ENCODE measurements at places on chromosomes 11 and 22. TPM values are rescaled to one million over a fixed set of nuclear protein-coding genes. Genes with fewer than 3 reads are reported as not detected.

DNA sequence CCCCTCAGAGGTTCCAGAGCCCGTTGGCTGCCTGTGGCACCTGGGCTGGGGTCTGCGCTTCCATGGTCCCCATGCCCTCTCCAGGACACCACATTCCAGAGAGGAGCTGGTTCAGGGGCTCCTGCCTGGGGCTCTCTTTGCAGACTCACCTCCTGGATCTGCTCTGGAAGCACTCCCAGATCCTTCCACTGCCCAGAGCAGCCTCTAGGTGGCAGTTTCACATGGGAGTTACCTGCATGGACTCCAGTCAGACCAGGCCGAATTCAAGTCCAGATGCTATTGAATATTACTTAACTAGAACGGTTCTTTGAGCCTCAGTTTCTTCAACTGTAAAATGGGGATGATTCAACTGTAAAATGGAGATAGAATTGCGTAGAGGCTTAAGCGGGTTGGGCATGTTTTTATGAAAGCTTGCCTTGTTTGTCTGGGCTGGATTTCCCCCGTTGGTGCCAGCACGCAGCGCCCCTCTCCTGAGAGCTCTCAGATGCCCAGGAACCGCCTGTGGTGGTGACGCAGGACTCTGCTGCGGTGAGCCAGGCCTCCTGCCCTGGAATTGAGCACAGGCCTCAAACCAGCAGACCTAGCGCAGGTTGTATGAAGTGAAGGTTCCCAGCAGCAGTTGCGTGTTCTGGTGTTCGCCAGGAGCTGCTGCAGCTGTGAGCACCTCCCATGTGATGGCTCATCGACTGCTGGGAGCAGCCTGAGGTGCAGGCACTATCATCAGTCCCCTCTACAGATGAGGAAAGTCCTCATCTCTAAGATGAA lies 44.2 kb downstream of the LMO1 start:
- no peak overlapping the region for H3K4me3 ChIP-seq
- H3K36me3 ChIP-seq = no peaks in the 10 kb centered on the region
- no peak for DNase-seq
- no peak overlapping the region for H3K27ac ChIP-seq
- H3K4me1 ChIP-seq = no peaks in the 10 kb centered on the region

DNA sequence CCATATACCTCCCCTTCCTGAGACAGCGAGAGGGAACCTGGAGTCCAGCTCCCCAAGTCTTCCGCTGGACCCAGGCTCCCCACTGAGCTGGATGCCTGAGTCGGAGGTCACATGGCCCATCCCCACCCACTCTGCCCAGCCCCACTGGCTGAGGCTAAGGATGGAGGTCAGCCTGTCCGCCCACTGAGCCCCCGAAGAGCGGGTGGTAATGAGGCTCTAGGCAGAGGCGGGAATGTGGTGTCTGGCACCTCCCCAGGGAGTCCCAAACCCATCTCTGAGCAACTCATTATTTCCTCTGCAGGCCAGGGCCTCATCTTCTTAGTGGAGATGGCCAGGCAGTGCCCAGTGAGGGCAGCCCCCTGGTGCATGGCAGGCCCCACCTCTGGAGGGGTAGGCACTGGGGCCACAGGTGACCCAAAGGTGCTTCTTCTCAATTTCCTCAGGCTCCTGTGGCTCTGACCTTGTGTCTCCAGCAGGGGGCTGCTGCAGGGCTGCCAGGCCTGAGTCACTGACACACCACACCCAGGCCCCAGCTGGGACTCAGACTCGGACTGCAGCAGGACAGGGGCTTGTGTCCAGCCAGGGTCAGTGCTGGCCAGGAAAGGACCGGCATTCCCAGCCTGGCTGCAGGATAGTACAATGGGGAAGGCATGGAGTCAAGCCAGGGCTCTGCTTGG lies 10.2 kb upstream of the PDE2A start:
- H3K36me3 ChIP-seq = no peaks in the 10 kb centered on the region
- no peaks in the 10 kb centered on the region for H3K27me3 ChIP-seq
- peak overlapping the region; percentile 75 for H3K27ac ChIP-seq
- peak; percentile 64 for DNase-seq
- no peak overlapping the region for H3K4me3 ChIP-seq

The GGT5 gene
- 23.1 TPM for total RNA-seq

DNA sequence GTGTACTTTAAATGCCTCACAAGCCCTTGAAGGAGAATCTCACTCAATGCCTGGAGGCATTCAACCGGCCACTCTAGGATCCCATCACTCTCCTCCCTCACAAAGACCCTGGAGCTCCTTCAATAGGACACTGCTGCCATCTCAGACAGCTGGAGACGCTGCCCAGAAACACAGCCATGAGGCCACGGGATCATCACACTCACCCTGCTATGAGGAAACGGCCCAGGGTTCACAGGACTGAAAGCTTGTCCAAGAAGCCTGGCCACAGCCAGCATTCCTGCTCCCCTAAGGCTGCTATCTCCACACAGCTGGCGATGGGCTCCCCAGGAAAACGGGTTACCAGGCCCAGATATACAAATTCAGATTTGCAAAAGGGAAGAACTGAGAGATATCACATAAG lies 13.2 kb downstream of the CARS1 start:
- no peaks in the 10 kb centered on the region for H3K27me3 ChIP-seq
- no peaks in the 10 kb centered on the region for H3K36me3 ChIP-seq
- H3K27ac ChIP-seq = no peak overlapping the region
- peaks cover 5% of the 10 kb centered on the region for H3K4me1 ChIP-seq
- H3K4me3 ChIP-seq = no peak overlapping the region

The NXPE4 gene
- not detected for total RNA-seq

DNA sequence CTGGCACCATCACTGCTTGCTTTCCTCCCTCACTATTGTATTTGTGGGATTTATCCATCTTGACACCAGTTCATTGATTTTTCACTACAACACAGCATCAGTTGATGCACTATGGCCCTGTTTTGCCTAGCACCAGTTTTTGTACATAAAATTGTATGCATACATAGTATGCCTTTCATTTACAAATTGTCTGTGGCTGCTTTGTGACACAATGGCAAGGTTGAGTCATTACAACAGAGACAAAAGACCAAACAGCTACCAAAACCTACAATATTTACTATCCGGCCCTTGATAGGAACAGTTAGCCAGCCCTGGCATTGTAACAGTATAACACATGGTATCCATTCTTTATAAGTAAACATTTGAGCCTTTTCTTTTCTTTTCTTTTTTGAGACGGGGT lies 150.3 kb downstream of the LDLRAD3 start:
- no peaks in the 10 kb centered on the region for H3K4me1 ChIP-seq
- no peak overlapping the region for H3K4me3 ChIP-seq
- no peaks in the 10 kb centered on the region for H3K36me3 ChIP-seq

DNA sequence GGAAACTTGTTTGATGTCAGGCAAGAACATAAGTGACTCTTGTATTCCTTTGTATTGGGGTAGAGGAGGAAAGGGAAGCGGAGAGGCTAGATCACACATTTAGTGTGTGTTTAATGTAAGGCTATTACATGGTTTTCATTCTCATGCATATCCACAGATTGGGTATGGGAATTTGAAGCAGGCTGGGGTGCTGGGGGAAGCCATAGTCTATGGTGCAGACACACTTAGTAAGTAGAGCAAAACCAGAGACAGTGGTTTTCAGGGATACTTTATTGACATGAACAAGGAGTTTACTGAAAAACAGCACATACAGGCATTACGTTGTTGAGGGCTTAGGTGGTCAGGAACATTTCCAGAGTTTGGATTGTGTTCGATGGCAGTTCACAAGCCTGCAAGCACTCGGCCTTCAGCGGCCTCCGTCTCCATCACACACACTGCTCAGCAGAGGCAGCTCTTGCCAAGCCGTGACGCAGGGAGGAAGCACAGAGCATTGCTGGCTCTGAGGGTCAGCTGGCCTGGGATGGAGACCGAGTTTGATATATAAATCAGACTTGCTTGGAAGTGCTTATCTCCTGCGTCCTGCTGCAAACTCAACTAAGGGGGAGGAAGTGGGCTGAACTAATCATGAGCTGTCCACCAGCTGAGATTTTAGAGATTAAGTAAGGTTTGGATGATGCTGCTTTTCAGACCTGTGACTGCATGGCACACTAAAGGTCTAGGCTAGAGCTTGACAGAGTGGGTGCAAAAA lies 25.3 kb downstream of the SCN3B start:
- DNase-seq = peak; percentile 92
- no peaks in the 10 kb centered on the region for H3K27me3 ChIP-seq
- no peaks in the 10 kb centered on the region for H3K36me3 ChIP-seq
- H3K27ac ChIP-seq = peak overlapping the region; percentile 61
- no peak overlapping the region for H3K4me3 ChIP-seq
- H3K4me1 ChIP-seq = no peaks in the 10 kb centered on the region

The EPS8L2 gene
- total RNA-seq = 38.8 TPM

DNA sequence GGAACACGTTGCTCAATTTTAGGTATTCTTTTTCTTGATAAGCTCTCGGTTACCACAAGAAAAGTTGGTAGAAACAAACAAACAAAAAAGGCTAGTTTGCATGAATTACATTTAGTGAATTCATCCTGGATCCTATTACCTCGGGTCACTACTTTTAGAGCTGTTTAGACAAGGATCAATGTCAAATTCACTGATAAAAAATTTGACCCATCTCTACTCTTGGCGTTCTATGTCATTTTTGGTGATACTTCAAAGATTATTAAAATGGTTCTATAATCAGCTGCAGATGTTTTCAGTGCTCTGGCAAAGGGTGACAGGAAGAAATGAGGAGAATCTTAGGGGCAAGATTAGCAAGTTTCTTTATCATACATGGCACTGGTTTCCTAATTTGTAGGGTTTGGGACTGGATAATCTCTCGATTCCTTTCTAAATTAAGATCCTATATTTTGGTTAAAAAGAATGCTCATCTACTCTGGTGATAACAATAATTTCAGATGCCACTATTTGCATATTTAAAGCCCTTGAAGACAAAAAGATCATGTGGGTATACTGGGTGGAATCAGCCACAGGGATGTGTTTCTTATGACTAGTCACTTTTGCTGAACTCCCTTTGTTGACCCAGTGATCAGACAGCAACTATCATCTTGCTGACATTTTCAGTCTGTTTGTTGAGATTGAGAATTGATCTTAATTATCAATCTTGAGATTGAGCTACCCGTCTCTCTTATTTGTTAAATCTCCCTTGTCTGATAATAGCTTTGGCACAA lies 442.9 kb downstream of the AASDHPPT start:
- no peaks in the 10 kb centered on the region for H3K36me3 ChIP-seq
- H3K4me3 ChIP-seq = no peak overlapping the region
- no peaks in the 10 kb centered on the region for H3K4me1 ChIP-seq
- no peak overlapping the region for H3K27ac ChIP-seq
- no peak for DNase-seq

The DEFB131B gene
- not detected for total RNA-seq

DNA sequence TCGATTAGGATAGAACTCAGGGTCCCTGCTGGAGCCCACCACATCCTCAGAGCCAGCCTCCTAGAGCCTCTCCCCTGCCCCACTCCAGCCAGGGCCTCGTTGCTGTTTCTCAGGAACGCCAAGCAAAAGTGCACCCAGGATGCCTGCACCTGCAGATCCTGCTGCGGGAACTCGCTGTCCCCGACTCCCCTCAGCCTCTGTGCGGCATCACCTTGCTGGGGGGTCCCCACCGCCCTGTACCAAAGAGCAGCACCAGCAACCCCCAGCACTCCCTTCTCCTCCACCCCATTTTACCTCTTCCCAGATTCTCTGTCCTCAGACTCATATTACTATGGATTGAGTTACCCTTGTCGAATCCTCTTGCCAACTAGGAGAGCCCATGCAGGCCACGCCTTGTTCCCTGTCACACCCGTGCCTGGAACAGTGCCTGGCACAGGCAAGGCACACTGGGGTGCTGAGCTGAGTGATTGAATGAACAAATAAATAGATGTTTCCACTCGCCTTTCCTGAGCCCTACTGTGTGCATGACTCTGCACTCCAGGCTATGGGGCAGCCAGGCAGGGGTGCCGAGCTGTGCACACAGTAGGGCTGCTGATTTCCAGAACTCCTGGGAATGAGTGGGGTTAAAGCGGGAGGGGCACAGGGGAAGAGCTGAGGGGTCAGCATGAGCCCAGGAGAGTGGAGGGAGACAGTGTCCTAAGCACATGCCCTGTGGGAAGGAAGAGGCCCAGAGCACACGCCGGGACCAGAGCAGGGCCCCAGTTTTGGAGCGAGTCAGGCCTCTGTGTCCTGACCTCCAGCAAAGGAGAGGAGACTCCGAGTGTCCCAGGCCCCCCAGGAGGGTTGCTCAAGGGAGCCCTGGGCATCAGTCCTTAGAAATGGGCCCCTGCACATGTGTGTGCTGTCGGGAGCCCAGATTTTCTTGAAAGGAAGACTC lies 44.3 kb downstream of the LINC01488 start:
- no peak for DNase-seq
- no peaks in the 10 kb centered on the region for H3K27me3 ChIP-seq
- H3K27ac ChIP-seq = no peak overlapping the region

DNA sequence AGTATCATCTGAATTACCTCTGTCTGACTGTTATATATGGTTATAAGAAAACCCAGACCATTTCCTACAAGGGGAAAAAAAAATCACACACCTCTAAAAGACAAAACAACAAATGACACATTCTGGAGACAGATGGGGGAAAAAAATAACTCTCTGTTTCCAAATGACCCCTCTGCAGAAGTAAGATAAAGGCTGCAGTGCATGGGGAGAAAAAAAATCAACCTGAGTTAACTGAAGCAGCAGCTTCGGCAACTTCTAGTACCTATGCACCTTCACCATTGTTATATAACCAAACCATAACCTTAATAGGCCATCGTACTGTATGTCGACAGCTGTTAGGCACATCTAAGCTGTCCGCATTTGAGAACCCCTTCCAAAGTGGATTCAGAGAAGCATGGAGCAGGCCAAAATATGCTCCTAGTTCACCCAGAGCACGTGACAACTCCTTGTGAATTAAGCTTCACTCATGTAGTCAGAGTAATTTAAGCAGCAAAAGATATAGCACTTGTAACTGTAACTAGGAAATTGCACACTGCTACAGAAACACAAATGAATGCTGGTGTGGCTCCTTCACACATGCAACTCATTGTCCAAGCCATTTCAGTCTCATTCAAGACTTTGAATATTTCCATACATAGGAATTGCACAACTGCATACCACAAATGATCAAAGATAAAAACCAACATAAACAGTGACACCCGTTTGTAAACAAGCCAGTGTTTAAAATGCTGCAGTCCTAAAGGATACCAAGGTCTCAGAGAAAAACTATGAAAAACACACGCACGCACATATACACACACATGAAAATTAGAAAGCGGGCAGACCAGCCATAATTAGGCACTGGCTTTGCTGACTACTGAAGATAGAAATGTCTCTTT lies 2.7 kb downstream of the SIK3 start:
- H3K36me3 ChIP-seq = no peaks in the 10 kb centered on the region
- H3K27ac ChIP-seq = peak overlapping the region; percentile 97
- no peaks in the 10 kb centered on the region for H3K27me3 ChIP-seq
- no peak overlapping the region for H3K4me3 ChIP-seq
- DNase-seq = no peak

The NCAPD3 gene
- total RNA-seq = 12.7 TPM
